ENCODE measurements at places on chromosomes 16 and 17. TPM values are rescaled to one million over a fixed set of nuclear protein-coding genes. Genes with fewer than 3 reads are reported as not detected.

GRCh38 chr16:57675741-57676551 is 7.8 kb downstream of the ADGRG3 start:
- no peak for DNase-seq

GRCh38 chr17:31792007-31792585 is 66.9 kb downstream of the COPRS start:
- no peak for DNase-seq

GRCh38 chr17:20280851-20281250 is 186.5 kb downstream of the LGALS9B start:
- DNase-seq = no peak

- peak; percentile 18 for DNase-seq
Observed at GRCh38 chr17:70813355-70813930, 644.1 kb downstream of the KCNJ2 start.

DNA sequence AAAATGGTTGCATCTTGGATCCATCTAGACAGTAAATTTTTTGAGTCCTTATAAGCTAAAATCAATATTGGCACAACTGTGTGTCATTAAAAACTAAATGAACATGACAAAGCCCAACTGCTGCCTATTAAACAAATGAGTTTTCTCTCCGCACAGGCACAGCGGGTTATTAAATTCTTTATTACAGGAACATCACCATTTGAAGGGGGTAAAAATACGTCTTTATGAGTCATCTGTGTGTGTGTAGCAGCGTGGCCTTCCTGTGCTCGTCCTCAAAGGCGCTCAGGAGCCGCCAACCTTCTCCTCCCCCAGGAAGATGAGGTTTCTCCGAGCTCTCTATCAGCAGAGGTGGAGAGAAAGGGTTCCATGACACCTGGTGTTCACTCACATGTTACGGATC is 62.6 kb upstream of the SDK2 start:
- no peak for DNase-seq

DNA sequence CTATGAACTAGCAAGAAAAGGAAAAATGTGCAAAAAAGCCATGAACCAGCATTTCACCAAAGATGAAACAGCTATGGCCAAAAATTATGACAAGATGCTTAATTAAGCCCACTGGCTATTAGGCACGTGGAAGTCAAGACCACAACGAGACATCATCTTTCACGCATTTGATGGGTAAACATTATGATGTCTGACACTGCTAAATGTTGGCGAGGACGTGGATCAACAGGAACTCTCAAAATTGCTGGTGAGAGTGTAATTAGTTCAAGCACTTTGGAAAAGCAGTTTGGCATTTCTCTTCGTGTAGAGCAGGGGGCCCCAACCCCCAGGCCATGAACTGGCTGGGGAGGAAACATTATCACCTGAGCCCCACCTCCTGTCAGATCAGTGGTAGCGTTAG is 39.6 kb upstream of the ADGRG1 start:
- DNase-seq = no peak

GRCh38 chr16:68062910-68063393 is 22.2 kb upstream of the NFATC3 start:
- DNase-seq = no peak

GRCh38 chr17:28812748-28813377 is 29.7 kb downstream of the FAM222B start:
- peak; percentile 81 for DNase-seq

The ADORA2B gene
- total RNA-seq = 50.5 TPM

The KCNAB3 gene
- total RNA-seq = 1.7 TPM

The CEP112 gene
- 10.8 TPM for total RNA-seq
